ENCODE measurements at places on chromosomes 11 and 22. TPM values are rescaled to one million over a fixed set of nuclear protein-coding genes. Genes with fewer than 3 reads are reported as not detected.

DNA sequence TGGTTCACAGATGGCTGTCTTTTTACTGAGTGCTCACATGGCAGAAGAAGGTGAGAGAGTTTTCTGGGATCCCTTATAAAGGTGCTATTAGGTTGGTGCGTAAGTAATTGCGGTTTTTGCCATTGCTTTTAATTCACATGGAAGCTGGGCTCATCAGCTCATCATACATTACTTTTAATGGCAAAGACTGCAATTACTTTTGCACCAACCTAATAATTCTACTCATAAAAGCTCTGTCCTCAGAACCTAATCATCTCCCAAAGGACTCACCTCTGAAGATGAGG lies 23.0 kb downstream of the RCN1 start:
- DNase-seq = no peak

- no peak for DNase-seq
These were observed 33.4 kb downstream of the SERPINH1 start for GRCh38 chr11:75595429-75595828.

GRCh38 chr11:4727171-4727570 lies 22.6 kb downstream of the MMP26 start:
- DNase-seq = no peak

DNA sequence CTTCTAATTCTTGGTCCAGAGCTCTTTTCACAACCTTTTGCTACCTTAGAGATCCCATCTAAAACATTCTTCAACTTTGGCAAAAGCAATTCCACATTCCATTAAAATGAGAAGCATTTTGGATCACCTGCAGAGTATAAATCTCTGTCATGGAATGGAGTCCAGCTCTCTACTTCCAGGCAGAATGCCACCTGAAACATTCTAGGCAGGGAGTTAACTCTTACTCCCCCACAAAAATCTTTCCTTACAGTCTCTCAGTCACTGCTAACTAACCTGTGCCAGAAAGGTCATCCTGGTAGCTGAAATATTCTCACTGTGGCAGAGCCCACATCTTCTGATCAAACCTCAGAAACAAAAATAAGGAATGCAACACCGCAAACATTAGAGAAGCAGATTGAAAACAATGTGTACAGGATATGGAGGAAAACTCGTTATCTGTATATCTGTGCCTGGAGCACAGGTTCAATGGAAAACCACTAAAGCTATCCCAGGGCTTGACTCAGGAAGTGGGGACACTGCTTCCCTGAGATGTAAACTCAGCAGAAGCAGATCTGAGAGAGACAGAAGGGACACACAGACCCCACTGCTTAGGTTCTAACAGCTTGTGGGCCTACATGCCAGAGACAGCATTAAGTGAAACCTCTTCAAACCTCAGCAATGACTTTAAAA lies 78.9 kb downstream of the KCNC1 start:
- DNase-seq = no peak

Gene HINFP
- total RNA-seq = 16.7 TPM

Gene XKR3
- total RNA-seq = not detected
